Right ventricle myocardium superior (tissue), 1 donor: ENCODE measurements at places on chromosomes 4 and X. TPM values are rescaled to one million over a fixed set of nuclear protein-coding genes. Genes with fewer than 3 reads are reported as not detected.

- DNase-seq: no peak
Measured at GRCh38 chr4:168118116-168118655, 25.8 kb downstream of the ANXA10 start.

- no peak for DNase-seq
Measured at GRCh38 chrX:124190440-124190839, 142.0 kb upstream of the TEX13D start.

DNA sequence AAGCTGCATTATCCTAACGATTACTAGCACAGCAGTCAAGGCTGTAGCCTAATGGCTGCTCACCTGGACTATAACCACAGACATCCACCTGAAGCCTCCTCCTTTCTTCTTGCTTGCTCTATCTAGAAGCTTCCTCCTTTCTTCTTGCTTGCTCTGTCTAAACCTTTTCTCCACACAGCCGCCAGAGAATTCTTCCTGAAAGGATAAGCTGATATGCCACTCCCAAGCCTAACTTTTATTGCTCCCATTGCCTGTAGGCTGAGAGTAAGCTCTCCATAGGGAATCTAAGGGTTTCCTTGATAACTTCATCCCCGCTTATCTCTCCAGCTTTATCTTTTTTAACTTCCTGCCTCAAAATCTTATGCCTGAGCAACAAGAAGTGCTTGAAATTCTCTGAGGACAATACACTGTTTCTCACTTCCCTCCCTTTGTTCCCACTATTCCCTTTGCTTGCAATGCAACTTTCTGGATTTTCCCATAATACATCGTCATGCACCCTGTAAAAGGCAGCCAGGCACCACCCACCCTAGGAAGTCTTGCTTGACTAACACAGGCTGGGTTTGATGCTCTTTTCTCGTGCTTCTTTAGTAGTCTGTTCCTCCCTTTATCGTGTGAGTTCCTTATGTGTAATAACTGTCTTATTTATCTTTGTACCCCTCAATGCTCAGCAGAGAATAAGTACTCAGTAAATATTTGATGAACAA is 1.4 kb upstream of the LRIT3 start:
- no peak for DNase-seq

GRCh38 chr4:141247430-141247780 is 26.7 kb downstream of the ZNF330 start:
- DNase-seq: no peak

DNA sequence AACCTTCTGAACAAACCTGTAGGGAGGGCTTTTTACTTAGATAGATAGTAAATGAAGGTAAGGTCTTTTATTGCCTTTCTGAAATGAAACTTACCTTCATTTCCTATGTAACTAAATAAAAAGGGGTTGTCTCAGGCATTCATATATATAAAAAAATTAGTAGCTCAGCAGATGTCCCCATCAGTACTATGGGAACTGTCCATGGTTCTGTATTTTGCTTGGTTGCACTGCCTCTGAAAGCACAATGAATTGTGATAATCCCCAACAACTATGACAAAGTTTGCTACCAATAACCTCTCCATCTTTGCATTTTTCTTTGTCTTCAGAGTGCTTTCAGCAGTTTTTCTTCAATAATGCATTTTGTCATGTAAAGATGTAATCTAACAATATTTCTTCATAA is 222.4 kb downstream of the SLIT2 start:
- DNase-seq: no peak

The ENPP6 gene
- not detected for total RNA-seq

The CT83 gene
- not detected for total RNA-seq
